Pulmonary artery endothelial cell (primary cell): ENCODE measurements at places on chromosomes 2 and 18. TPM values are rescaled to one million over a fixed set of nuclear protein-coding genes. Genes with fewer than 3 reads are reported as not detected.

Gene TCF7L1
- 2.4 and 3.5 TPM in 2 replicates for total RNA-seq

Gene SLC1A4
- total RNA-seq = 8.7 and 13.3 TPM in 2 replicates

Gene COL4A3
- total RNA-seq = 0.04 and 0.26 TPM in 2 replicates

Gene PROKR1
- total RNA-seq = not detected in 2 replicates

Gene PJVK
- 0.46 and 1.3 TPM in 2 replicates for total RNA-seq

Gene PLCD4
- total RNA-seq = 1.6 and 3.0 TPM in 2 replicates

Gene SPATA3
- not detected in 2 replicates for total RNA-seq

Gene AGXT
- total RNA-seq = not detected in 2 replicates

Gene CCDC148
- 0.28 TPM in 1 of 2 replicates, not detected in the other for total RNA-seq

Gene DNAJC5G
- not detected in 2 replicates for total RNA-seq

Gene ADD2
- 2.6 and 4.6 TPM in 2 replicates for total RNA-seq

Gene SRBD1
- 16.3 TPM in 2 replicates for total RNA-seq

Gene C18orf54
- total RNA-seq = 6.9 and 14.8 TPM in 2 replicates

Gene RELCH
- 19.5 and 36.8 TPM in 2 replicates for total RNA-seq

Gene TMEM163
- total RNA-seq = 0.81 and 2.2 TPM in 2 replicates

Gene TWIST2
- total RNA-seq = 5.4 and 13.2 TPM in 2 replicates

Gene DTNA
- total RNA-seq = 5.7 and 10.0 TPM in 2 replicates

Gene INPP5D
- total RNA-seq = 19.8 and 27.2 TPM in 2 replicates

Gene ARHGAP28
- 0.39 and 4.4 TPM in 2 replicates for total RNA-seq

Gene POTEC
- total RNA-seq = not detected in 2 replicates

Gene CYP26B1
- total RNA-seq = 0.13 and 0.78 TPM in 2 replicates

Gene LYPD6B
- total RNA-seq = not detected in 2 replicates

Gene AUP1
- total RNA-seq = 95.4 and 124 TPM in 2 replicates

Gene DNAH6
- total RNA-seq = not detected in 2 replicates

Gene ATP8B1
- total RNA-seq = 85.1 and 108 TPM in 2 replicates

Gene SPP2
- total RNA-seq = not detected in 2 replicates

Gene RFTN2
- 6.5 and 13.8 TPM in 2 replicates for total RNA-seq

Gene ITPRIPL1
- 1.3 and 5.4 TPM in 2 replicates for total RNA-seq

Gene CCBE1
- 1.3 and 2.4 TPM in 2 replicates for total RNA-seq

Gene DPP4
- 6.0 and 9.2 TPM in 2 replicates for total RNA-seq

Gene TUBA4B
- total RNA-seq = not detected in 2 replicates

Gene ANKRD30BL
- total RNA-seq = not detected in 2 replicates

Gene ITGB6
- total RNA-seq = 0.07 TPM in 2 replicates

Gene DSEL
- total RNA-seq = 10.2 and 11.5 TPM in 2 replicates

Gene KANSL3
- 24.7 and 34.4 TPM in 2 replicates for total RNA-seq

Gene CYBRD1
- total RNA-seq = 36.2 and 61.7 TPM in 2 replicates

Gene KCNJ3
- total RNA-seq = not detected in 2 replicates

Gene HOXD9
- total RNA-seq = not detected in 2 replicates

Gene GPAT2
- total RNA-seq = 5.1 and 6.3 TPM in 2 replicates

Gene TMEM178A
- total RNA-seq = 0.28 and 0.99 TPM in 2 replicates

Gene C2orf66
- 0.07 and 0.14 TPM in 2 replicates for total RNA-seq

Gene LDAH
- 18.9 and 33.1 TPM in 2 replicates for total RNA-seq

Gene GCG
- total RNA-seq = not detected in 2 replicates

Gene RAX
- not detected in 2 replicates for total RNA-seq

Gene KDSR
- 17.6 and 29.5 TPM in 2 replicates for total RNA-seq

Gene CYTIP
- total RNA-seq = 0.07 TPM in 1 of 2 replicates, not detected in the other

Gene TUBB6
- total RNA-seq = 1,098 and 2,325 TPM in 2 replicates

Gene CPO
- total RNA-seq = not detected in 2 replicates

Gene INO80C
- total RNA-seq = 15.8 and 20.4 TPM in 2 replicates

Gene C2orf92
- total RNA-seq = 0.88 and 1.5 TPM in 2 replicates
